ENCODE measurements at places on chromosomes 3 and 15.
A peak's percentile ranks its signal among the peaks of the same experiment; 100 is the strongest.

DNA sequence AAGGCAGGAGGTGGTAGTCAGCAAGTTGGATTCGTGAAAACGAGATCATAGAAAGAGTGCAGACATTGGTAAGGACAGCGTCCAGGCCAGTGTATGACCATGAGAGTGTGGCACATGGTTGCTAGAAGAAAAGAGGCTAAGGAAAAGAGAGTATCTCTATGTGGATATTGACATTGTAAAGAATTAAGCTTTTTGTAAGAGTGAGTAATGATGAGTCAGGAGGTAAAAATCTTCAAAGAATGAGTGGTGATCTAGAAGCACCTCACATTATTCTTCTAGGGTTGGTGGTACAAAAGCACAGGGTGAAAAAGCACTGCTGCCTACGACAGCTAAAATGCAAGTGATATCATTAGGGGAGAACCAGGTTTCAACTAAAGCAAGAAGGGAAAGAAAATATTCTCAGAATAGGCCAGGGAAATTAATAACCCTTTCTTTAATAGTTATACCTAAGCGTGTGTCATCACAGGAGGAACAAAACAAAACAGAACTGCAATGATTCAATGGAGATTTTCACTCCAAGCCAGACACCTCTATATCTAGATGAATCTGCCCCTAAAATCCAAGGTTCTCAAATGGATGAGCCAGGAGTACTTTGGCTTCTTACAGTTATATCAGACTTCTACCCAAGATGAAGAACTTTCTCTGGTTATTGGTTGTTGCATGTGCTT lies 884.7 kb downstream of the NAALADL2 start:
- DNase-seq: peak; percentile 51

DNA sequence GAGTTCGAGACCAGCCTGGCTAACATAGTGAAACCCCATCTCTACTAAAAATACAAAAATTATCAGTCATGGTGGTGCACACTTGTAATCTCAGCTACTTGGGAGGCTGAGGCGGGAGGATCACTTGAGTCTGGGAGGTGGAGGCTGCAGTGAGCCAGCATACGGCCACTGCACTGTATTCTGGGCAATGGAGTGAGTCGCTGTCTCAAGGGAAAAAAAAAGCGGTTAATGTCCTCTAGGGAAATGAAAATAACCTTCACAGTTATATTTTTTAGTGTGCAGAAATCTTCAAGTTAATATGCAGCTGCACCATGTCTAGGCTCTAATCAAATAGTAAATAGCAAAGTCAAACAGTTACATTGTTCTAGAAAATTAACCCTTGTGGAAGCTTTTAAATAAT lies 14.8 kb downstream of the CEP19 start:
- DNase-seq: no peak

GRCh38 chr3:187318819-187319616 lies 27.5 kb upstream of the MASP1 start:
- peak; percentile 60 for DNase-seq

DNA sequence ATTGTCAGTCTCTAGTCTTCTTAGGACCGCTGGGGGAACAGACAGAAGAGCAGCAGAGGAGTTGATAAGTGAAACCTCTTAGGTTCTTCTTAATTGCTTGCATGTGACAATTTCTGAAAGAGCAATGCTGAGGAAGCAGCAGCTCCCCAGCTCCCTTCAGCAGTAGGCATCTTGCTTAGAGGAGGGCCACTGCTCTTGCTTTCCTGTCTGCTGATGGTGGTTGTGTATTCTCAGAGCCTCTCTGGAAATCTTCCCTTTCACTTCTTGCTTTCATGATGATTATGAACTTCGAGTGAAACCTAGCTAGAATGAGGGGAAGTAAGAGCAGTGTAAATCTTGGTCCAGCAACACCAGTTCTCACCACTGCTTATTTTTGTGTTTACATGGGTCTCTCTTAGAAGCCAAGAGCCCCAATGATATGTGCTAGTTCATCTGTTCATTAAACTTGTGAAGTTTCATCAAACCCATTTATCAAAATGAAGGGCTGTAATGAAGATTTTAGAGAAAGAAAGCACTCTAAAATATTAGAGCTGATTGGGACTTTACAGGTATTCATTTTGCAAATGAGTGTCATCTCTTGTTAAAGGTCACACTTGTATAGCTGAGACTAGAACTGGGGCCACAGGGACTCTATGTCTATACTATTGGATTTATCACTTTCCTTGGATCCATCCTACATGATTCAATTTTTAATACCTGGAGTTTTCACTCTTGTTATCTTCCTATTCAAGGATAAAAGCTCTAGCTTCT lies 246.7 kb downstream of the LPP start:
- DNase-seq: no peak

DNA sequence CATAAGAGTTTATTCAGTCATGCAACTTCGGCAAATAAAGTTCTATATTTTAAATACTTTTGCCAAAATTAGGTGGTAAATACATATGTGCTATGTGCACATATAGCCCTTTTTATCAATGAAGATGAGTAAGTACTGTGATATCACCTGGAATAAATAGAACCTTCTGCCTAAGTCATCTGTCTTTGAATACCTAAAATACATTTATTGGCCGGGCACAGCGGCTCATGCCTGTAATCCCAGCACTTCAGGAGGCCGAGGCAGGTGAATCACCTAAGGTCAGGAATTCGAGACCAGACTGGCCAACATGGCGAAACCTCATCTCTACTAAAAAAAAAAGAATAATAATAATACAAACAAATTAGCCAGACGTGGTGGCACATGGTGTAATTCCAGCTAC lies 73.8 kb upstream of the FLNB start:
- no peak for DNase-seq

DNA sequence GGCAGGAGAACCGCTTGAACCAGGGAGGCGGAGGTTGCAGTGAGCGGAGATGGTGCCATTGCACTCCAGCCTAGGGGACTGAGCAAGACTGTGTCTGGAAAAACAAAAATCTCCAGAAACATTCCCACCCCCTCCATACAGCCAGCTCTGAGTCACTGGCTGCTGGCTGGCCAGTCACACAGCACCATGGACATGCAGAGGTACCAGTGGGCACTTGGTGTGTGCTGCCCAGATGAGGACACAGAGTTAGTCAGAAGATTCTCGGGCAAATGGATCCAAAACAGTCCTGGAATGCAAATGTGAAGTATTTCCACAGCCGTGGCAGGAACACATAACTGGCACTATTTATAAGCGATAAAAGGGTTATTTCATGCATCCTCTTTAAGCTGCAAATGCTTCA lies 44.6 kb downstream of the BDH1 start:
- DNase-seq: no peak

GRCh38 chr3:29544701-29545363 lies 264.0 kb downstream of the RBMS3 start:
- DNase-seq: no peak

DNA sequence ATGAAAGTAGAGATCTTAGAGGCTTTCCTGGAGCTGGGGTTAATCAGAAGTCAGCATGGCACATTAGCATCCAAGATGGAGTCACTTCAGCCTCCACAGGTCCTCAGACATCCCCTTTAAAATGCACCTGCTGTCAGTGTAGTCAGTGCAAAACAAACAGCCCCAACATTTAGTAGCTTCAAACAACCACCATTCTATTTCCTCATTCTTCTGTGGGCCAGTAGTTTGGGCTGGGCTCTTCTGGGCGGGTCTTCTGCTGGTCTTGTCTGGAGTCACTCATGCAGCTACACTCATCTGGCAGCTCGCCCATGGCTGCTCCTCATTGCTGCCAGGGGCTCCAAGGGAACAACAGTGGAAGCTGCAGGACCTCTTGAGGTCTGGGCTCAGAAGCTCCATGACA lies 99.9 kb downstream of the TLE3 start:
- DNase-seq: peak; percentile 31

DNA sequence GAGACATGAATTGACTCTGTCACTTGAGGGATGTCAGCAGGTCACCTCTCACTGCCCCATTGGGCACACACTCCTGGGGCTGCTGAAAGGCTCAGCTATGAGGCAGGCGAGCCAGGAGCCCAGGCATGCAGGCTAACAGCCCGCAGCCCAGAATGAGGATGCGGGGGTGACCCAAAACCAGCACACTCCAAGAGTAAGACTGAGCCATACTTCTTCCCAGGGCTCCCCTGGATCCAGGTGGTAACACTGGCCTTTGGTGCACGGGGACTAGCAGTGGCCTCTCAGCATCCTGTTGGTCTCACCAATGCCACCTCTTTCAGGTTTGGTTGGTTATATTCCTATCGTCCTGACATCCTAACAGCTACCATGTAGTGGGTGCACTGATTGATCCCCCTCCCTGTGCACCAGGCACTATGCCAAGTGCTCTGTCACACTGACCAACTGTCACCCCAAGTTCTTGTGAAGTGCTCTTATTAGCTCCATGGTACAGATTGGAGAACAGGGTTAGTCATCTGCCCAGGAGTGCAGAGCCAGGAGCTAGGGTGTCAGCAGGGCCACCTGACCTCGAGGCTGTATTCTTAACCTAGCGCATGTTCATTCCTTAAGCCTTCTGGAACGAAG lies 24.8 kb upstream of the SPTBN5 start:
- no peak for DNase-seq

DNA sequence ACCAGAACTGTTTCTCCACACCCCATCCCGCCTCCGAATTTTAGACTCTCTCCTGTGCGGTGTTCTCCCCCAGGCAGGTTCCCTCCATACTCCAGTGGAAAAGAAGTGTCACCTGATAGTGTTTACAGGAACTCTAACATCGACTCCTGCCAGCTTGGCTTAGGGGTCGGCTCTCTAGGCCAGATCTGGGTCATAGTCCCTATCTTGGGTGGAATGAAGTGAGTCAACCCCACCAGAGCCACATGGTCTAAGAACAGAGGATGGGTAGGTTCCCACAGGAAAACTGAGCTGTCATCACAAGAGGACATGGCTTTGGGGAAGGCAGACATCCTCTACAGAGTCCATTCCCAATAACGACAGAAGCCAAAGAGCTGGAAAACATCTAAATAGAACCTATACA lies 5.9 kb downstream of the BCL2L10 start:
- DNase-seq: no peak

GRCh38 chr15:69559440-69560190 lies 107.0 kb downstream of the RPLP1 start:
- peak; percentile 76 for DNase-seq

- DNase-seq: no peak
These were observed 81.2 kb upstream of the ZBTB20 start for GRCh38 chr3:115228266-115228665.

DNA sequence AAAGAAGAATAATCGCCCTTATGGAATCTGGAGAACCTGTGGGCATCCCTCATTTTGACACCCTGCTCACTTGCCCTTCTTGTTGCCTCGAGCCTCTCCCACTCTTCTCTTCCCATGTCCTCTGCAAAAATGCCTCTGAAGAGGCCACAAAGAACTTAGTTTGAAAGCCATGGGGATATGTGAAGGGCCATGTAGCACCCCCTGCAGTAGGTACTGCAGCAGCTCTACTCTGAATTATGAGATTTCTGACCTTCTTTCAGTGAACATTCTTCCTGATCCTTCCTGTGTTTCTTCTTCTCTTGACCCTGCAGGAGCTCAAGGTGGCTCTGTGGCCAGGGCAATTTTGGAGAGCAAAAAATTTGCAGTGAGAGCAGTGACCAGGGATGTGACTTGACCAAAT lies 30.4 kb upstream of the TRA2B start:
- no peak for DNase-seq

DNA sequence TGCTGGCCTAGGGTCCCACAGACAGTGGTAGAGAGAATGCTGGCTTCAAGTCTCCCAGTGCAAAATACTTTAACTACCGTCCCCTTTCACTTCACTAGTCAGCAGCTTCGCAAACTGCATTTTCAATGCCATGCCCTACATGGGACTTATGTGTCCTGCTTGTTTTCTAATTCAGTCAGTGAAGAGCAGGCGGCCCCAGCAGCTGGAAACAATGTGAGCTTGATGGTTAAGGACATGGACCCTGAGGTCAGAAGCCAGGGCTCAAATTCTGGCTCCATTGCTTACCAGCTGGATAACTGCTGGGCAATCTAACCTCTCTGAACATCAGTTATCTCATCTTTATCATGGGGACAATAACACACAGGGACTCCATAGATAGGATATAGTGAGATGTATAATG lies 58.4 kb downstream of the SLC12A8 start:
- DNase-seq: no peak

DNA sequence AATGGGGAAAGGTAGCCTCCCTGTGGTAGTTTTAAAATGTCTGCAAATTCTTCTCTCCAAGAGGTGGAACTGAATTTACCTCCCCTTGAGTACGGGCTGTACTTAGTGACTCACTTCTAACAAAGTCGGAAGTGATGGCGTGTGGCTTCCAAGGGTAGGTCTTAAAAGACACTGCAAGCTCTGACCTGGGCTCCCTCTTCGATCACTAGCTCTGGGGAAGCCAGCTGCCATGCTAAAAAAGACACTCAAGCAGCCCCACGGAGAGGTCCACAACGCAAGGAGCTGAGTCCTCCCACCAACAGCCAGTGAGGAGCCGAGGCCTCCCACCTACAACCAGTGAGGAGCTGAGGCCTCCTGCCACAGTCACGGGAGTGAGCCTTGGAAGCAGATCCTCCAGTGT lies 122.0 kb upstream of the HACD2 start:
- peak; percentile 37 for DNase-seq

- DNase-seq: no peak
These were observed 494.3 kb downstream of the SQOR start for GRCh38 chr15:46129145-46129544.

- no peak for DNase-seq
These were observed 29.3 kb downstream of the CD200 start for GRCh38 chr3:112362221-112362620.

DNA sequence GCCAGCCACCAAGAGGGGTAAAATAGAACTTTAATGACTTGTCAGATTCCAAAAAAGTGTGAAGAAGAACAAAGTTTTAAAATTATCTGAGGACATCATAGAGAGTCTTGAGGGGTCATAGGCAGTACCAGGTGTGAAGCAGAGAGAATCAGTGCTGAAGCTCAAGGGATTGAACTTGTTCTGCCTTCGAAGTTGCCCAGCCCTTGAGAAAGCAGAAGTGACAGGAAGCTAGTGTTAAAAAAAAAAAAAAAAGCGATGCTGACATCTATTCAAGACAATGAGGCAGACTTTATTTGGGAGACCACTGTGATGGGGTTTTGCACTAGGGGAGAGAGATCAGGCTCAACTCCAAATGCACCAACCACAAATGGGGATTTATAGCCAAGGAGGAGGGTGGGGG lies 21.8 kb downstream of the FBXO22 start:
- no peak for DNase-seq

GRCh38 chr3:159923956-159924355 lies 64.7 kb upstream of the IL12A start:
- no peak for DNase-seq

DNA sequence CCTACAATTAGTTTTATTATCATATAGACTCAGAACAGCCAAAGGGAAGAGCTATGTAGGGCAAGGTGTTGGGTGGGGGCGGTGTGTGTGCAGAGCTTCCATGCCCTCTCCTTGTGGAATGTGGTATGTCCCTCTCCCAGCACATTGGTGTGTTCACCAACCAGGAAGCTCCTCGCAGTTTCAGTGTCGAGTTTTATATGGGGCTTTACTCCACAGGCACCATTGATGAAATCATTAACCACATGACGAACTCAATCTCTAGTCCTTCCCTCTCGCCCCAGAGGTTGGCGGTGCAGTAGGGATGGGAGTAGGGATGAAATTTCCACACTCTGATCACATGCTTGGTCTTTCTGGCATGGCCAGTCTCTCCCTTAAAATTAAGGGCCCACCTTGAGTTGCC lies 13.6 kb upstream of the SRP14 start:
- peak; percentile 42 for DNase-seq
